Fibroblast of skin of back (primary cell): ENCODE measurements at places on chromosomes 6 and 20.

- no peak for DNase-seq
These were observed 195.7 kb downstream of the PRL start for GRCh38 chr6:22101163-22101562.

GRCh38 chr6:91080871-91081270 lies 494.0 kb upstream of the MAP3K7 start:
- DNase-seq: no peak

DNA sequence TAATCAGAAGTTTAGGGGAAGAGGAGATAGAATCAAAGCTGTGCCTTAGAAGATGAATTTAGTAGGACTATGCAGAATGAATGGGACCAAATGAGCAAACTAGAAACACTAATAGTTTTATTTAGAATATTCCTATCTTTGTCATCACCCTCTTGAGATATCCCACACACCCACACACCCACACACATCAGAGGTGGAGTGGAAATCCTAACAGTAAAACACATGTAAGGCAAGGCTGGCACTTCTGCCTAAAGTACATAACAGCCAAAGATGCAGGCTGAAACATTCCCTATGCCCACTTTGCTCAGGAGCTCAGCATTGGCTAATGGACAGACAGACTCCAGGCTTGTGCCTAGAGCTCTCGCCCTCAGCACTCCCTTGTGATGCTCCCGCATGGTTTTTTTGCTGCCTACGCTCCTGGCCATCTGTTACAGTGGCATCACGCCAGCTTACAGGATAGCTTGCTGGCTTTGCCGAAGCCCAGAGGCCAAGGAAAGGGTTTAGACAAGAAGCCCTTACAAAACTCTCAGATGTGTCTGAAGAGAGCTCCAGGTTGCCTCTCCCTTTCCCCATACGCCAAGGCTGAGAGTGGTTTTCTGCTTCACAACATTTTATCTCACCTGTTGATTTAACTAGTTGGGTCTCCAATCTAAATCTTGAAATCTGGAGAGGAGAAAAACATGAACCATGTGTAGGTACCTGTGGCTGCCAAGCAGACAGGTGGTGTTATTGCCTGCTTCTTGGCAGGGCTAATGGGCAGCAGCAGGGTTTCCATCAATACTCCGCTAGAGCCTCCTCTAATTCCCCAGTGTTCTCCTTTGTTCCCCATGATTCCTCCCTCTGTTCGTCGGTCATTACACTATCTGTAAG lies 282.6 kb upstream of the ID4 start:
- DNase-seq: no peak

GRCh38 chr6:35147026-35147425 lies 5.9 kb upstream of the TCP11 start:
- no peak for DNase-seq

- no peak for DNase-seq
These were observed 149.4 kb upstream of the SMLR1 start for GRCh38 chr6:130677766-130678165.

GRCh38 chr6:157020881-157021343 lies 243.7 kb downstream of the ARID1B start:
- DNase-seq: peak; percentile 70

DNA sequence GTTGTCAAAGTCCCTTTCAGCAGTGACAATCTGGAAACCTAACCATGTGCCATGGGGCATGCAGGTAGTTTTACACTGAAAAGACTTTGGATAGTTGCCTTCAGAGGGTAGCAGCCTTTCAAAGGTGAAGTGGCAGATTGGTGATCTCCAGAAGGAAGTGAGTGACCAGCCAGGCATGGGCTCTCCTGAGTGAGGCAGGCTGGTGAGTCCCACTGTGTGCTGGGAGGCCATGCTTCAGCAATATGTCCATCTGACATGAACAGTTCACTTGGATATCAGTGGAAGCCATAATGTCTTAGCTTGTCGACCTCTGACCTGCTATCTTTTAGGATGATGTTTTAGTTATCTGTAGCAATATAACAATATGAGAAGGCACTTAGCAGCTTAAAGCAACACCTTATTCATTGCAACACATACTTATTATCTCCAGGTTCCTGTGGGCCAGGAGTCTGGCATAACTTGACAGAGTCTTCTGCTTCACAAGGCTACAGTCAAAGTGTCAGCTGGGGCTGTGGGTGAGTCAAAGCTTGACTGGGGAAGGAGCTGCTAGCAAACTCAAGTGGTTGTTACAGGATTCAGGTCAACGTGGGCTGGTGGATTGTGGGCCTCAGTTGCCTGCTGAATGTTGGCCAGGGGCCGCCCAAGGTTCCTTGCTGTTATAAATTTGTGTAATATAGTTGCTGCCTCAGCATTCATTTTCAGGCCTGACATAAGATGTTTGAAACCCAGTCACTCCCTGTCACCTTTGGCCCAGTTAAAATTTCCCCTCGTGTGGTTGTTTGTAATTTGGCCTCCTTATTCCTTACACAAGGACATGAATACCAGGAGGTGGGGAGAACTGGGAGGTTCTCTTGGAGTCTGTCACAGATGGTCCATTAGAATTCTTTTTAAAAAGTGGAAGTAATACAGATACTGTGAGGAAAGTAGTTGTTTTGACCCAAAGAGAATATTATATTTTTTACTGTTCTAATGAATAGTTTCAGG lies 100.2 kb downstream of the UST start:
- DNase-seq: no peak
